ENCODE measurements at places on chromosomes 3 and 15. TPM values are rescaled to one million over a fixed set of nuclear protein-coding genes. Genes with fewer than 3 reads are reported as not detected.

Gene AGBL1
- total RNA-seq, result not detected

Gene CYP8B1
- total RNA-seq, result not detected

GRCh38 chr15:46120713-46121112, 485.9 kb downstream of the SQOR start:
- DNase-seq, result no peak

DNA sequence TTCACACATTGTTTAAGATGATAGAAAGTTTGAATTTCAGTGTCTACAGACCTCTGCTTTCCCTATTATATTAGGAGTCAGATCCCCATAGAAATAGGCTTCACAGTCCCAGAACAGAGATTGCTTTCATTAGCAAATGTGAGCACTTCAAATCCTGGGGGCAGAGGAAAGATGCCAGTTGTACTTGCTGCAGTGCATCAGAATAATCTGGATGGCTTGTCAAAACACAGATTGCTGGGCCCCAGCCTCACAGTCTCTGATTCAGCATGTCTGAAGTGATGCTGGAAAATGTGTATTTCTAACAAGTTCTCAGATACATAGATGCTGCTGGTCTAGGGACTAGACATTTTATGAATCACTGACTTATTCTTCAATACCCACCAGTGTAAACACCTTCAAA, 375.2 kb downstream of the FGF12 start:
- DNase-seq, result no peak

DNA sequence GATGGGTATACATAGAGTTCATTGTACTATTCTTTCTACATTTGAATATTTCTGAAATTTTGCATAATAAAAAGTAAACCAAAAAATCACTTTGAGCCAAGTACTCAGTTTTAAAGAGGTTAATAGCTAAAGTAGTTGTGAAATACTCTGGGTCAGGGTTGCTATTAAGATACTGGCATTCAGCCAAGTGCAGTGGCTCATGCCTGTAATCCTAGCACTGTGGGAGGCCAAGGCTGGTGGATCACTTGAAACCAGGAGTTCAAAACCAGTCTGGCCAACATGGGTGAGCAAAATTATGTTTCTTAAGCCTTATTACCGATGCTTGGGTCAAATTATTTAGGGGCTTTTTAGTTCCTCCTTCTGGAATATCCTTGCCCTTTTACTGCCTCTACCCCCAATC, 122.0 kb upstream of the MELTF start:
- no peak for DNase-seq

Data from CD8-positive, alpha-beta memory T cell (primary cell).